ENCODE measurements at places on chromosomes 2 and 18.

DNA sequence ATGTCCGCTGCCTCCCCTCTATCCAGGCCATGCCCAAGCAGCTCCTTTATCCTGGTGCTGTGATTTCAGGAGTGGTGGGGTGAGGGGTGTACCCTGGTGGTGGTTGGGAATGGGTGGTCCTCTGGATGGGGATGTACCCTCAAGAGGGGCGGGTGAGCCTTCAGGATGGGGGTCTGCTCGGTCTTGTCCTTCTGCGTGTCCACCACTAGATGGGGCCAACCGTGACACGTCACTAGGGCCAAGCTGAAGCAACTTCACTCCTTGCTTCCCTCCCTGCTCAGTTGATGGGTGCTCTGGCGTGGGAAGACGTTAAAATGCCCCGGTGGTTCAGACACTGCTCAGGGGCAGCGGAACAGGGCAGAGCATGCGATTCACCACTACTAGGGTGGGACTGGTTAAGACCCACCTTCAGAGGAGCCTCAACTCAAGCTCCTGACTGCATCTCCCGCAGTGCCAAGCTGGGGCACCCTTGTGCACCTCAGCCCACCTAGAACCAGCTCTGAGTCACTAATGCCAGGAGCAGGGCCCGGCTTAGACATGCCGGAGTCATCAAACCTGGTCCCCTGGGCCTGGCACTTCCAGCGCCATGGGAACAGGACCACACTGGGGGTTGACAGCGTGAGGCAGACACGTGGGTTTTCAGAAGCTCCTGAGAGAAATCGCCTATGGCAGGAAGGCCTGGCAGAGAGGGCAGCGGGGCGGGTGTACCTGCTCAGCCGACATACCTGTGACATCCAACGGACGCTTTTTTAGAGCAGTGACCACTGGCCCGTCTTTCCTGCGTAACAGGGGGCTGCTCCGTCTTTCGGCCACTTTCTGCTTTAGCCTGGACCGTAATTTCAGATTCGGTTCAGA is 256.7 kb downstream of the HDAC4 start:
- DNase-seq, result peak; percentile 14

GRCh38 chr2:34632327-34632726 is 1033.2 kb upstream of the FAM98A start:
- no peak for DNase-seq

DNA sequence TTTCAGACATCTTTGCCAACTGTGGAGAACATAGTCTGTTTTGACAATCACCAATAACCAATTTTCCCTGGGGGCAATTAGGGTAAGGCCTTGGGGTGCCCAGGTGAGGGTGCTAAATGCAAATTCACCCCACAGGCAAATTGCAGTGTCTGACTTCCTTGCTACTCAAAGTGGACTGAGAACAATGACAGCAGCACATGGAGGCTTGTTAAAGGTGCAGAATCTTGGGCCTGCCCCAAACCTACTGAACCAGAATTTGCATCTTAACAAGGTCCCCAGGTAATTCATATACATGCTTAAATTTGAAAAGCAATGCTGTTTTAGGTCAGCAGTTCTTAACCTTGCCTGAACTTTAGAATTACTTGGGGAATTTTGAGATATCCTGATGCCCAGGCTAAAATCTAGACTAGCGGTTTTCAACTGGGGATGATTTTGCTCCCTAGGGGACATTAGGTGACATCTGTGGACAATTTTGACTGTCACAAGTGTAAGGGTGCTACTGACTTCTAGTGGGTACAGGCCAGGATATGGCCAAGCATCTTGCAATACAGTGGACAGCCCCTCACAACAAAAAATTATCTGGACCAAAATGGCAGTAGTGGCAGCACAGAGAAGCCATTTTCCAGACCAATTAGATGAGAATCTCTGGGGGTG is 80.2 kb upstream of the GCFC2 start:
- no peak for DNase-seq

DNA sequence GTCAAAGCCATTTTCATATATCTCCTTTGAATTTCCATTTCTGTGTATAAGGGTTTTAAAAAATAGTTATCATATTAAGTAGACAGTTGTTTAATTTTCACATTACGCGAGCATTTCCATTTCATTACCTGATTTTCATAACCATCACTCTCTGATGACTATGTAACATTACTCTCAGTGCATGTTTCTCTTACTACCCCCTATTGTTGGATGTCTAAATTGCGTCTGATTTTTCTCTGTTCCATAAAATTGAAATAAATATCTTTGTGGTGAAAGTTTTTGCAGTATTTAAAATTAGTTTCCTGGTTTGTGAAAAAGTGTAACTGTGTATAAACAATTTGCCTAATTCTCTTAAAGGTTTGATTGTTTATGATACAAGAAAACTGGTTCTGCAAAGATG is 123.8 kb downstream of the MYO1B start:
- DNase-seq, result no peak

- no peak for DNase-seq
These were observed 118.5 kb upstream of the UNC80 start for GRCh38 chr2:209653134-209653533.

Data from activated CD4-positive, alpha-beta T cell treated with anti-CD3 and anti-CD28 coated beads, Interleukin-2, amount 50 U/mL, for 4 hours (primary cell).